Upper lobe of left lung (tissue), 6 donors: ENCODE measurements at places on chromosomes 13 and 19. TPM values are rescaled to one million over a fixed set of nuclear protein-coding genes. Genes with fewer than 3 reads are reported as not detected.

CASP14 gene
- not detected for total RNA-seq

DNA sequence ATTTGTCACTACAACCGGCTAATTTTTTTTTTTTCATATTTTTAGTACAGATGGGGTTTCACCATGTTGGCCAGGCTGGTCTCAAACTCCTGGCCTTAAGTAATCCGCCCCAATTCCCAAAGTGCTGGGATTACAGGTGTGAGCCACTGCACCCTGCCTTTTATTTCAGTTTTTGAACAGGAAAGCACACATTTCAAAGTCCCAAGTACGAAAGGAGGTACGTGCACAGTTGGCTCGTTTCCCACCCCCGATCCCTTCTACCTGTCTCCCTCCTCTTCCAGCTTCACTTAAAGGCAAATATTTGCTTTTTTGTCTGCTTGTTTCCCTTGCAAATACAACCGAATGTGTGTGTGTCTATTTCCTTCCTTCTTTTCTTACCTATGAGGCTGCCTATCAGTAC, 30.5 kb downstream of the ZIC5 start:
- no peaks in the 10 kb centered on the region for H3K4me1 ChIP-seq
- no peaks in the 10 kb centered on the region for H3K36me3 ChIP-seq
- no peak overlapping the region for H3K27ac ChIP-seq
- no peak for DNase-seq

- H3K27ac ChIP-seq: no peak overlapping the region
- DNase-seq: no peak
- H3K36me3 ChIP-seq: no peaks in the 10 kb centered on the region
- H3K4me1 ChIP-seq: no peaks in the 10 kb centered on the region
- H3K27me3 ChIP-seq: no peaks in the 10 kb centered on the region
Observed at GRCh38 chr13:90084684-90085290, 1262.7 kb upstream of the MIR17HG start.

- H3K4me3 ChIP-seq: no peak overlapping the region
- no peaks in the 10 kb centered on the region for H3K36me3 ChIP-seq
- no peaks in the 10 kb centered on the region for H3K27me3 ChIP-seq
- H3K4me1 ChIP-seq: no peaks in the 10 kb centered on the region
- no peak for DNase-seq
- H3K27ac ChIP-seq: no peak overlapping the region
Observed at GRCh38 chr13:40083841-40084240, 428.4 kb downstream of the COG6 start.

DNA sequence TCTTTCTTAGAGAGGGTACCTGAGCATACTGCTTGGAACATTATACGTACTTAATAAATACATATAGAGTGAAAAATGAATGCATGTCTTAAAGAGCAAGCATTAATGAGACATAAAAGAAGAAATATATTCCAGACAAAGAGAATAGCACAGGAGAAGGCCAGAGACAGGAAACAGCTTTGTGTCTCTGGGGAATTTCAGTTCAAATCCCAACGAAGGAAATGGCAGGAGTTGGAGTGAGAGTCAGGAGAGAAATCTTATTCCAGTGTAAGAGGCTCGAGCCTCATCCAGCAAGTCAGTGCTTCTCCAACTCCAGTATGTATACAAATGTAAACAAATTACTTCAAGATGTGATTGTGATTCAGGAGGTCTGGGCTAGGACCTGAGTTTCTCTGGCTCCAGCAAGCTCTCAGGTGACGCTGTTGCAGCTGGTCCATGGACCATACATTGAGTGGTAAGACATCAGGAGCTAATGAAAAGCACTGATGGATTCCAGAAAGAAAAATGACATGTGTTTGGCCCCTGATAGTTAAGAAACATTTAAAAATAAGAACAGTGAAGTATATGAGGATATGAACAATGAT, 108.2 kb downstream of the RAP2A start:
- no peak overlapping the region for H3K27ac ChIP-seq
- no peaks in the 10 kb centered on the region for H3K4me1 ChIP-seq
- no peak overlapping the region for H3K4me3 ChIP-seq
- H3K27me3 ChIP-seq: no peaks in the 10 kb centered on the region
- no peak for DNase-seq
- no peaks in the 10 kb centered on the region for H3K36me3 ChIP-seq

- no peaks in the 10 kb centered on the region for H3K27me3 ChIP-seq
- no peak overlapping the region for H3K4me3 ChIP-seq
- H3K36me3 ChIP-seq: peaks cover 4% of the 10 kb centered on the region
- peaks cover 54% of the 10 kb centered on the region for H3K4me1 ChIP-seq
- DNase-seq: no peak
- H3K27ac ChIP-seq: peak overlapping the region; percentile 63
Observed at GRCh38 chr19:6221878-6222746, 57.7 kb downstream of the MLLT1 start.

DNA sequence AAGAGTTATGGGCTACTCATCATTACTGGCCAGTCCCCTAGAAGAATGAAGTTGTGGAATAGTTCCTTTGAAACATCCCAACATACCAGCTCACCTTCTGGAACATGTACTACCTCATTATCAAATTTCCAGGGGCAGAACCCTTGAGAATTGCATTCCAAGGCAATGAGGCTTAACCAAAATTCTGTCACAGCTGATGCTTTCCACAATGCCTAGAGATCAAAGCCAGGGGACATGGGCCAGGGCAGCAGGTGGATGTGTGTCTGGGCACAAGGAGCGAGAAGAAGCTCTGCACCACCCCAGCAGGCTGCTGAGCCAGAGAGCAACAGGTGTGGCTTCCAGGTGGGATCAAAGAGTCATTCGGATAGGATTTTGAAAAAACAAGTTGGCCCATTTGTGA, 362.1 kb downstream of the EFNB2 start:
- no peak overlapping the region for H3K4me3 ChIP-seq
- no peak overlapping the region for H3K27ac ChIP-seq
- DNase-seq: no peak
- no peaks in the 10 kb centered on the region for H3K4me1 ChIP-seq
- no peaks in the 10 kb centered on the region for H3K27me3 ChIP-seq

- H3K27me3 ChIP-seq: no peaks in the 10 kb centered on the region
- H3K4me3 ChIP-seq: no peak within 1 kb of the TSS
- H3K4me1 ChIP-seq: peaks cover 43% of the 10 kb centered on the region
- H3K27ac ChIP-seq: no peak within 1 kb of the TSS
- no peaks in the 10 kb centered on the region for H3K36me3 ChIP-seq
- no peak for DNase-seq
Observed at GRCh38 chr19:49155005-49155819, at the start of gene HRC. HRC (minus strand) TSS chr19:49155396; CDS start chr19:49155237, 159 bp downstream.

- no peak overlapping the region for H3K27ac ChIP-seq
- no peak for DNase-seq
- H3K27me3 ChIP-seq: no peaks in the 10 kb centered on the region
- no peak overlapping the region for H3K4me3 ChIP-seq
Observed at GRCh38 chr13:94093652-94094315, 385.7 kb downstream of the DCT start.
